Fibroblast of pulmonary artery (primary cell): ENCODE measurements at places on chromosomes 2 and 18.

DNA sequence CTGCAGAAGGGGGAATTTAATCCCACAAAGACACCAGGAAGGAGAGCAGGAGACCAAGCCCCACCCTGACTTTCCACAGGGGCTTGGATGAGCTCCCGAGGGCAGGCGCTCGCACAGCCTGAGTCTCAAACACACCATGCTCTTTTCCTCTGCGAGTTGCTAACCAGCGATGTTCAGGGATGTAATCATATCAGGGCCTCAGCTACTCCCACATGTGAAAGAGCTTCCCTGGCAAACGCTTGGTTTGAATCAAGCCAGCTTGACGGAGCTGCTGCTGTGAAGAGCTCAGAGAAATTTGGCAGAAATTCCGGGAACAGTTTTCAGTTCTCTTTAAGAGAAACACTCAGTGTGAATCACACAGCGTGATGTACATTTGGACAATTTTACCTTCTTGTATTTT is 385.8 kb downstream of the GALR1 start:
- DNase-seq = peak; percentile 4

DNA sequence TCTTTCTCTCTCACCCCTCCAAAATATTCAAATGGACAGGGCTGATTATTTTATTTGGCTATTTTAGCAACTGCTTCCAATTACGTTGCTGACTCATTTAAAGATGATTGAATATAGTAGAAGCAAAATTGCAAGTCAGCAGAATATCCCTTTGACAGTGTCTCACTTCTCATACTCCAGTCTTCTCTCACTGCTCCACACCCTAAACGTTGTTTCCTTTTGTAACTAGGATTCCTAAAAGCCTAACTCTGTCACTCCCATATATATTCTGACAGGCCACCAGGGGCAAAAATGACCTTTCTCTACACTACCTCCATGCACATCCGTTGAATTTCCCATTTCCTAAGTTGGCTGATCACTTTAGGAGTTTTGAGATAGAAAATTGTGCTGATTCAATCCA is 351.1 kb downstream of the RND3 start:
- DNase-seq = no peak

DNA sequence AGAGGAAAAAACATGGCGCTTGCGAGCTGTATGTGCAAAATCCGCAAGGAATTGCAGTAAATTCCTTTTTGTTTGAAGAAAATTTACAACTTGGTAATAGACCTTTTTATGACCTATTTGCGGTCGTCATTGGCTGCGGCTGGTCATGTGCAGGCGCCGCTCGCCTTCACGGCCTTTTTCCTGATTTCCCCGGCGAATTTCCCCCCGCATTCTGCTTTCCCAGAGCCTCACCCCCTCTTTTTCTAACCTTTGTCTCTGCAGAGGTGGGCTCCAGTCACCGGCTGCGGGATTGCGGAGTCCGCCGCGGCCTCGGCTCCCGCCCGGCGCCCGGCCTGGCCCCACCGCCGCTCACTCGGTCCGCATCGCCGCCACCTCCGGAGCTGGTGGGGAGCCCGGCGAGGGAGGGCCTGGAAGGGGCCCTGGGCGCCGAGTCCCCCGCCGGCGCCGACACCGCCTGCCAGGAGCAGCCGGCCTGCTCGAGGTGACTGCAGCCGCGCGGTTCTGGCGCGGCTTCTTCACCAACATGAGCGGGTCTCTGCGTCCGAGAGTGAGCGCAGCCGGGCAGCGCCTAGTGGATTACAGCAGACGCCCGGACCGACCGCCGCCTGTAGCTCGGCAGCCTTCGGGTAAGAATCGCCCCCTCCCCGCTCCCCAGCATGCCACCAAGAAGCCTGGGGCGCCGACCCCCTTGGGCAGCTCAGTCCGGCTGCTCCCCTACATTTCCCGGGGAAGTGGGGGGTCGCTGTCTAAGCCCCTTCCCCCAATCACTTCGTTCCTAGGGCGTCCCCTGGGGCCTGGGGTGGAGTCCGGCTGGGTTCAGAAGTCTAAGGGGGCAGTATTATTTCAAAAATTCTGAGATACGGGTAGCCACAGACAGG is 7.1 kb downstream of the HOXD8 start:
- DNase-seq = no peak

GRCh38 chr2:185255566-185255965 is 483.0 kb upstream of the FSIP2 start:
- DNase-seq = no peak

GRCh38 chr2:191885650-191886049 is 38.8 kb upstream of the CAVIN2 start:
- DNase-seq = no peak

DNA sequence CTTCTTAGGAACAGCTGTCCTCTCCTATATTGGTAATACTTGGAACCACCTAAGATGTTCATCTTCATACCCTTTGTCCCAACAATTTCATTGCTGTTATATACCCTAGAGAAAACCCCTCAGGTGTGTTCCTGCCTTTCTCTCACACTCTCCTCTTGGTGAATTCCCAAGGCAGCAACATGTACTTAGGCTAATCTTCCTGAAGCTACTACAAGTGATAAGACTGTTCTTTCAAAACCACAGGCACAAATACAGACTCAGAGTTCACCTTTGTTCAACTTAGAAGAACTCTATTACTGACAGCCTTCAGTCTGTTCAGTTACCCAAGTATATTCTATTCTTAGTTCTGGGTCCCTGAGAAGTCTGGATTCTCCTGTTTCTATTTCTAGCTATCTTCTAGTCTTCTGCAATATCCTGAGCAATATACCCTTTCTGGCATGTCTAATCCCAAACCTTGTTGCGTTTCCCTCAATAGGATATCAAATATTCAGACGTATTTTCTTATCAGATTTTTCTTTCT is 247.7 kb upstream of the STON1 start:
- no peak for DNase-seq

GRCh38 chr2:226216575-226216974 is 583.0 kb downstream of the IRS1 start:
- no peak for DNase-seq

- DNase-seq = no peak
Observed at GRCh38 chr2:181066333-181066732, 85.9 kb downstream of the UBE2E3 start.

DNA sequence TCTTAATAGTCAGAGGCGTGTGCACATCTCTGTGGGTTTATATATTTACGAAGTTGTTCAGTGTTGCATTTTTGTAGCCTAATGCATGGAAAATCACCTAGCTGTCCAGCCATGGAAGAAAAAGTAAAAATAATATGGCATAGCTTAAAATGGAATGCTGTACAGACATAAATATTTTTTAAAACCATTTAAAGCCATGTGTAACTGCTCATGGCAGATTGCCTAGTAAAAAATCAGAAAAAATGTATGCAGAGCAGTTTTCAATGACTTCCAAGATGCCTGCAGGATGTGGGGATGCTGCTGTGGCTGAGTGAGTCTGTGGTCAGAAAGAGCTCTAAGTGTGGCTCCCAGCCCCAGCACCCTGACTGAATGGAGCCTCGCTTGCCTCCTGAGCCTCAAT is 64.8 kb upstream of the ALKAL2 start:
- no peak for DNase-seq

- DNase-seq = no peak
Observed at GRCh38 chr2:56475191-56475590, 291.4 kb downstream of the CCDC85A start.

DNA sequence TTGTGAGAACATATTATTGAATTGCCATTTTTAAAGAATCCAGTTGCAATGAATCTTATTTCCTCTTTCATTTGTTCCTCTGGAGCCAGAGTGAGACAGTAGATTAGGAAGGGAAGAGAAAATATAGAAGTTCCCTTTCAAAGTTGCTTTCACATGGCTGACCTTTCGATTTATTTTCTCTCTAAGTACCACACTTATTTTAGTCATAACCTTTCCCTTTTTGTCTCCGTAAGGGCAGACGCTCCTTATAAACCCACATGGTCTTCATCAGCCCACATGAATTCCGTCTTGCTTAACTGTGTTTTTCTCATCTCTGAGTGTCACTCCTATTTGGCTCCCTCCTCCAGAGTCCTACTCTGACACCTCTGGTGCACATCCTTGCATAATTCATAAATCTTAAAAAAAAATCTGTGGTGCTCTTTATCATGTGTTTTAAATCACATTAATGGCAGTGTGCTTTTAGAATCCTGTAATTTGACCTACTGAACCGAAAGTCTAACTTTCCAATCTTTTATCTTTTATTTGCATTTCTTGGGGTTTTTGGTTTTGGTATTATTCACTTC is 38.5 kb upstream of the ZNF396 start:
- DNase-seq = peak; percentile 11

GRCh38 chr18:79875531-79875919 is 75.9 kb downstream of the SLC66A2 start:
- no peak for DNase-seq

- DNase-seq = peak; percentile 21
Observed at GRCh38 chr2:167294776-167295140, 406.5 kb downstream of the XIRP2 start.

DNA sequence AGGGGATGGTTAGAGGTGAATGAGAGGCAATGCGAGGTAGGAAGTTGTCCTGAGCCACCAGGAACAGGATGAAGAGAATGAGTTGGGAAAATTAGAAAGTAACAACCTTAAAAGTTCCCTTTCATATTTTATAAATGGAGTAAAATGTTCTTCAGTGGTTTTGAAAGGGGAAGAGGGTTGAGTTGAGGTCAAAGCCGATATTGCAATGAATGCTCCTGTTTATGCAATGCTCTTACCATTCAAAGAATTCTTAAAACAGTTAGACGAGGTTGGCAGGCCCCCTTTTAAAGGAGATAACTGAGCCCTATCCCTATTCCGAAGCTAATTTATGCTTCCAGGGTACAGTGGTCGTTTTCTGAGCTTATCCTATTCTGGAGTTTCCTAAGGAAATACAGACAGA is 2110.3 kb upstream of the CELF4 start:
- peak; percentile 47 for DNase-seq

DNA sequence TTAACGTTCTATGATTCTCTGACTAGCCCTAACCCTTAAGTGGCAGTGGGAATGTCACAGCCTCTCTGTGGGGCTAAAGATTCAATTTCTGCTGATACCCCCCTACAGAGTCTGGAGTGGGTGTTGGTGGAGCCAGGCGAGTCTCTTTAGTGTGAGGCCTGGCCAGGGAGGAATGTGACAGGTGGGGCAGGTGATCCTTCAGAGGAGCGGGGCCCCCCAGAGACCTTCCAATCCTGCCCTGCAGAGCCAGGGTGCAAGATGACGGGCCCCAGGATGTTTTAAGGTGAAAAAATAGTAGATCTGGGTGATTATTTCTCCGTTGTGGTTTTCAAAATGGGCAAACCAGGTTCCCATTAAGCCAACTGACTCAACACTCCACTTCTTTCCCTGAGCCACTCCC is 28.2 kb upstream of the DNMT3A start:
- no peak for DNase-seq

DNA sequence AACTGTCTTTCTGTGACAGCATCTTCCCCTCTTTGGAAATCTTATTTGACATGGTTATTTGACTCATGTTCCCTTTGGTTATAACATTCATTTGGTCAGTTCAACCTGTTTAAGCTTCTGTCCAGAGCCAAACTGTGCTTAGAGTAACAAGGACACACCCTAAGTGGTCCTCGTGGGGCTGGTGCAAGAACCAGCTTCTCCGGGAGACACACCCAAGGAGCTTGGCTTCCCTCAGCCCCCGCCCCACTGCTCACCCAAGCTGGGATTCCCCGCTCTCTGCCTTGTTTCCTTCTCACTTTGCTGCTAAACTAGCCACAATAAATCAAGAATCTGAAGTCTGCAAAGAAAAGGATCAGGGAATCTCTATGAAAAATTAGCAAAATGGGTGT is 1.4 kb downstream of the SCYGR3 start:
- DNase-seq = no peak

DNA sequence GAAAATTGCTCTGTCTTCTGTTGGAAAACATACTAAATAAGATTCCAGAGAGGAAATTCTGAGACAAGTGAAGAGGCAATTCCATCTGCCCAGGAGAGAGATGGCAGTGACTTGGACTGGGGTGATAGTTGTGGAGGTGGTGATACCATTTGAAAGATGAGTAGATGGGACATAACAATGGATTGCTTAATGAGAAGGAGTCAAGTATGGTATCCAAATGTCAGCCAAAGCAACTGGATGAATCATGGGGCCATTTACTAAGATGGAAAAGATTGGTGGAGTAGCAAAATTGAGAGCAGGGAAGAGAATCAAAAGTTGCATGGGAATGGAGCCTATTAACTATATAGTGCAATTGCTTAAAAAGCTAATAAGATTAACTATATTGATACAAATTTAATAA is 222.1 kb downstream of the ETAA1 start:
- no peak for DNase-seq

- no peak for DNase-seq
Observed at GRCh38 chr18:76654577-76654976, 159.5 kb upstream of the ZNF516 start.

- no peak for DNase-seq
Observed at GRCh38 chr2:42800461-42800962, 8.1 kb upstream of the HAAO start.

- no peak for DNase-seq
Observed at GRCh38 chr2:192978395-192978794, 783.7 kb upstream of the TMEFF2 start.

DNA sequence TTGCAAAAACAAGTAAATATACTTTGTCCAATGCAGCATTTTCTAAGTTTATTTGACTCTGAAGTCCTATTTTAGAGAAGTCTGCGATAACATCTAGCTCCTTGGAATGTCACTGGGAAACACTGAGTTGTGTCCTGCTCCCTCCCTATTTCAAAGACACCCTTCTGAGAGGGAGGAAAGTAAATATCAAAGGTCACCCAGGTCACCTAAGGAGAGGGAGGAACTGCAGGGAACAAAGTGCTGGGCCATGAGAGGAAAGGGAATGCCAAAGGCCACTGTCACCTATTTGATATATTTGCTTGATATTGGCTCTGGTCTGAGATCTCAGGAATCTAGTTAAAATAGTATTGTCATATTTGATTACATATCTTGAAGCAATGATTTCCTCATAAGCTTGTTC is 201.3 kb downstream of the GCA start:
- DNase-seq = no peak

GRCh38 chr18:6994771-6995430 is 122.7 kb downstream of the LAMA1 start:
- DNase-seq = no peak

- peak; percentile 40 for DNase-seq
Observed at GRCh38 chr2:224038049-224038829, 847 bp downstream of the SERPINE2 start.

DNA sequence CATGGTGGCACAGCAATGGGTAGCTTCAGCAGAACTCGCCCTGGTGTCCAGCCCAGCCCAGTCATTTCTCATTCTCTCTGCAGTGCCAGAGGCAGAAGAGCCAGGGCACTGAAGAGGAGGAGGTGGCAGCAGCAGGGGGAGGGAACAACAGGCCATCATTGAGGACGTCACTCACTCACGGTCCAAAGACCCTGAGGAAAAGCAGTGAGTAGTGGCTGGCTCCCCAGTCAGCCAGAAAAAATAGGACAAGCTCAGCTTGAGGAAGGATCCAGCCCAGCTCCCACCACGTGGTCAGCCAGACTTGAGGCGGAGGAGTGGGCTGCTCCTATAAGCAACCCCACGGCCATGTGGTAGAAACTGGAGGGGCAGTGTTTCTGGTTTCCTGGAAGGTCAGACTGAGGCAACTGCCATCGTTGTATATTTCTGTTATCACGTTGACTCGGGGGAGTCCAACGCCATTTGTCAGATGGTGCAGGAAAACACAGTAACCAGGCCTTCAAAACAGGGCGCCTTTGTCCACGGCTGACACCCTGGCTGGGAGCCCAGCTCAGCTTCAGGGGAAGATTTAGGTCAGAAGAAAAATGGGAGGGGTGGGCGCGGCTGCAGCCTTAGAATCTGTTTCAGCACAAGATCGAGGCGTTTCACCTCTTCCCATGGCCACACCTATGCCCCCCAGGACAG is 19.0 kb upstream of the TMEM247 start:
- DNase-seq = peak; percentile 61

GRCh38 chr2:69013142-69013839 is at the start of gene ANTXR1:
Gene ANTXR1 (plus strand): TSS chr2:69013179. CDS start chr2:69013500, 321 bp downstream.
- peak; percentile 85 for DNase-seq

GRCh38 chr2:223952280-223952968 is 4.8 kb upstream of the MRPL44 start:
- no peak for DNase-seq
